ENCODE measurements at places on chromosomes 3 and 15. TPM values are rescaled to one million over a fixed set of nuclear protein-coding genes. Genes with fewer than 3 reads are reported as not detected.

DNA sequence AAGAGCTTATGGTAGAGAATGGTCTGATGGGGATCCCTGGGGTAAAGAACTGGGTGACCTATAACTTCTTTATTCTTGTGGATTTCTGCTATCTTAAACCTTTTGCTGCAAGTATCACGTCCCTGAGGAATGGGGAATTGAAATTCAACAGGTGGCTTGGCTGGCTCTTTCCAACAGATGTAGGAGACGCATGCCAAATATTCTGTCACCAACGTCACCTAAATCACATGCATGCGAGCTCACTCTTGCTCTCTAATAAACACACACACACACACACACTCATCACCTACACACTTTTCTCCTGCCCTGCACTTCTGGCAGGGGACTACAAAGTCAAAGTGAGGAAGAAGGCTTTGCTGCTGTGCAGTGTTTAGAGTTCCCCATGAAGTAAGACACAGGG lies 145.8 kb upstream of the NECTIN3 start:
- H3K27ac ChIP-seq: no peak overlapping the region
- H3K27me3 ChIP-seq: peaks cover 6% of the 10 kb centered on the region
- H3K4me1 ChIP-seq: no peaks in the 10 kb centered on the region
- H3K4me3 ChIP-seq: no peak overlapping the region
- H3K36me3 ChIP-seq: no peaks in the 10 kb centered on the region

- no peaks in the 10 kb centered on the region for H3K27me3 ChIP-seq
- H3K4me1 ChIP-seq: no peaks in the 10 kb centered on the region
- H3K27ac ChIP-seq: no peak overlapping the region
- H3K36me3 ChIP-seq: no peaks in the 10 kb centered on the region
These were observed 382.4 kb upstream of the GBE1 start for GRCh38 chr3:82143661-82144412.

DNA sequence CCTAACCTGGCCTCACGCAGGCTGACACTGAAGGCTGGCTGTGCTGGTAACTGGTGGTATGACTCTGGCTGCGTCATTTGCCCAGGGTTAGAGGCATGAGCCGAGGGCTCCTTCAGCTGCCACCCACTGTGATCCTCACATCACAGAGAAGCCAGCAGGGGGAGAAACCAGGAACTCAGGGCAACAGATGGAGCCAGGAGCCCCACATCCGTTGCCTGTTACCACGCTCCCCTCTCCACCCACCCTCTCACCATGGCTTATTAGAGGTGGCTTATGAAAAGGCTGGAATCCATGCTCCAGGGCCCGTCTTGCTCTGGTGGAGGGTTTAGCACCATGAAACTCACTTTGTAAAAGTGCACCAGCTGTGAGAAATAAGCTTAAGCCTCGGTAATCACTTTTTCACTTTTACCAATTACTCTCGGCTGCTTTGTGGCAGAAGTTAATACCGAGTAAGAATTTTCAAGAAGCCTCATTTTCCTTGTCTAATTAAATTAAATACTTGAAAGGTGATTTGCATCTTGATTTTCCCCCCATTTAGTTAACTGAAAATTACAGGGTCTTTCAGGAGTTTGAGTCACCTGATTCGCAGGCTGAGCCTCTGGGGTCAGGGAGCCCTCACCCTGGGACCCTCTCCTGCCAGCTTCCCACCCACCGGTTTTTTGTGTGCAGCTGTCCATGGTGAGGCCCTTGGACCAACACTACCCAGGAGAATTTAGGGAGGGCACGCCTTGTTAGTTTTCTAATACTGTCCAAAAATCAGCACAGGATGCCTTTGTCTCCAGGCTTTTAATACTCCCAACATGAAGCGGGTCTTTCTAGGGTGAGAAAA lies 60.9 kb downstream of the ASB7 start:
- peaks cover 26% of the 10 kb centered on the region for H3K27me3 ChIP-seq
- DNase-seq: no peak
- no peaks in the 10 kb centered on the region for H3K36me3 ChIP-seq

Gene PPP1R14D
- not detected for total RNA-seq
